ENCODE measurements at places on chromosomes 1 and 21.

- DNase-seq: no peak
Observed at GRCh38 chr1:186536273-186536890, 75.5 kb upstream of the PDC start.

- DNase-seq: peak; percentile 28
Observed at GRCh38 chr1:226644541-226645176, 94.4 kb downstream of the ITPKB start.

- no peak for DNase-seq
Observed at GRCh38 chr21:34266351-34266750, 97.5 kb upstream of the KCNE2 start.

DNA sequence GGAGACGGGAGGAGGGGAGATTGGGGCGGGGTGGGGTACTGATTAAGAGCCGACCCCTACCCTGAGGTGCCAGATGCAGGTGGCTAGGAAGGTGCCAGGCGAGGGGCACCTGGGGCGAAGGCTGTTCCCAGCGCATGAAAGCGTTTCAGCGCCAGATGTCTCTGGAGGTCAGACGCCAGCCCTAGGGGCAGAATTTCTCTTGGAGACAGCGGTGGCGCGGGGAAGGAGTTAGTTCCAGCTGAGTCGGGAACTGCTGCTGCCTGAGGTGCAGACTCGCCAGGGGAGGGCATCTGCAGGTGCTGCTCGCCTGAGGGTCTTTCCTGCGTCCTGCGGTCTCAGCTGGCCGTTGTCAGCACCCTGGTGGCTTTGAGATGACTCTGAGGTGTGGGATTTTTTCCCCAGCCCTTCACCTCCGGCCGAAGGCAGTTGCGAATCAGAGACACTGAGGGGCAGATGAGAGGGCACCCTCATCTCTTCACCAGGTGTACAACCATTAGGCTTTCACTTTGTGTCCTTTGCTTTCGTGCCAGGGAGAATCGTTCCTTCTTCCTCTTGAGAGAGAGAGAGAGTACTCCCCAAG, 539 bp downstream of the CGN start:
- no peak for DNase-seq

DNA sequence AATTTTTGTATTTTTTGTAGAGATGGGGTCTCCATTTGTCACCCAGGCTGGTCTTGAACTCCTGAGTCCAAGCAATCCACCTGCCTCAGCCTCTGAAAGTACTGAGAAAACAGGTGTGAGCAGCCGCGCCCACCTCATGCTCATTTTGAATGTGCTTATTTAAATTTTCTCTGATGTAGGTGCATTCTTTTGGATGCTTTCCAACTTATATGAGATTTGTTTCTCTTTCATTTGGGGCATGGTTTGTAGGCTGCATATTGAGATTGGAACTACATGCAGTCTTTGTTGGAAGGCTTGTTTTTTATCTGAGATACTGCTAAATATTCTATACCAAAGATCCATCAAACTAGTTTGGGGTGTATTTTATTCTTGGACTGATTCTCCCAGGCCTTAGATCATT, 81.0 kb upstream of the IVNS1ABP start:
- no peak for DNase-seq

- no peak for DNase-seq
Observed at GRCh38 chr21:25790122-25790877, 55.5 kb downstream of the GABPA start.

GRCh38 chr1:17335821-17336710, 28.1 kb downstream of the PADI4 start:
- peak; percentile 68 for DNase-seq

- DNase-seq: no peak
Observed at GRCh38 chr1:183987593-183988318, 49.8 kb downstream of the COLGALT2 start.

- no peak for DNase-seq
Observed at GRCh38 chr1:35932158-35932636, 1.3 kb downstream of the AGO3 start.

GRCh38 chr1:91732291-91733107, 153.5 kb downstream of the TGFBR3 start:
- DNase-seq: no peak

- no peak for DNase-seq
Observed at GRCh38 chr1:89908672-89909436, 86.1 kb upstream of the ZNF326 start.

- peak; percentile 60 for DNase-seq
Observed at GRCh38 chr21:45074818-45075595, 627 bp downstream of the ADARB1 start.

DNA sequence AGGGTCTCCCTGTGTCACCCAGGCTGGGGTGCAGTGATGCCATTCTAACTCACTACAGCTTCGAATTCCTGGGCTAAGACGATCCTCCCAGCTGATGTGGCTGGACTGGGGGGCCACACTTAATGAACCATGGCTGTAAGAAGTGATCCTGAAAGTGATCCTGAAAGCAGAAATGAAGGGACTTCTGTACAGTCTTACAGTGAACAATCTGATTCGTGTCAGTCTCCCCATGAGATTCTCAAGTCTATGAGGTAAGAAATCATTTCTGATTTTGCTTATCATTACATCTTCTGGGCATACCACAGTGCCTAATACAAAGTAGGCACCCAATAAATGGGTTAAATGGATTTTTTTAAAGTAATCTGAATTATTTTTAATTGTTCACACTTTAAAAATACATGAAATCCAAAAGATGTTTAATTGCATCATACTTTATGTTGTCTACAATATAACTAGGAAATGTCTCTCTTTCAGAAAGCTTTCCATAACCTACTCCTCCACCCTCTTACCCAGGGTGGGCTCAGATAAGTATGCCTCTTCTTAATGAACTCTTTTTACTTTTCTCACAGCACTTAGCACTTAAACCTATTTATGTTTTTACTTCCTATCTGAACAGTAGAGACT, 21.5 kb downstream of the TUT4 start:
- DNase-seq: no peak

GRCh38 chr1:218890451-218890850, 283.2 kb upstream of the LYPLAL1 start:
- no peak for DNase-seq

DNA sequence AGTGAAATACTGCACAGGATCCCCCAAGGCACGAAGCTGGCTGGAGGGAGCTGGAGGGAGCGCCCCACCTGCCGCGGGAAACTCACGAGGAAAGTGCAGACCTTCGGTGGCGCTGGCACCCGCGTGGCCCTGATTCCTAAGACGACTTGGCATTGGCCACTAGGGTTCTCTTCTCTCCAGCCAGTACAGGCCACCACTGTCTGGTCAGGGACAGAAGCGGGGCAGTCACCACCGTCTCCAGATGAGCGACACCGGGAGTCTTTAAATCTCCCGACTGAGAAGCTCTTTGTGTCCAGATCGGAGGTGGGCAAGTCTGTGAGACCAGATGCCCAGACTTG, 19.2 kb upstream of the CHIA start:
- DNase-seq: no peak

- no peak for DNase-seq
Observed at GRCh38 chr1:26259005-26259404, 20.9 kb upstream of the SH3BGRL3 start.

GRCh38 chr1:229822026-229822425, 196.0 kb downstream of the URB2 start:
- DNase-seq: no peak

- no peak for DNase-seq
Observed at GRCh38 chr1:213982289-213982671, 5.5 kb upstream of the PROX1 start.

DNA sequence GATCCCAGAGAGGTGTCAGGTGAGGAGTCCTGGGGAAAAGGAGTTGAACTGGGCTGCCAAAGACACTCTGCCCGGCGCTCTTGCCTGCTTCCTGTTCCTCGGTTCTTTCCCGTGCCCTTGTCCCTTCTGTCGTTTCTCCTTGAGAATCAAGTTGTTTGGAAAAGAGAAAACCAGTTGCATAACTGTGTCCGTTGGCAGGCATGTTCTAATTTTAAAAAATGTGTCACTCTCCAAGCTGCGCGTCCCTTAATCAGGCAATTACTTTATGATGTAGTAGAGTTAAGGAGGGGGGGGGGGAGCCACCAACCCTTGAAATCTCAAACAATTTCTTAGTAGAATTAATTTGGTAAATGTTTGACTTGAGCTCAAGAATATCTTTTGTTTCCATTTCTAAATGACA, 105.9 kb upstream of the IGSF21 start:
- DNase-seq: no peak

GRCh38 chr1:175536921-175537320, 206.5 kb downstream of the TNR start:
- DNase-seq: no peak

DNA sequence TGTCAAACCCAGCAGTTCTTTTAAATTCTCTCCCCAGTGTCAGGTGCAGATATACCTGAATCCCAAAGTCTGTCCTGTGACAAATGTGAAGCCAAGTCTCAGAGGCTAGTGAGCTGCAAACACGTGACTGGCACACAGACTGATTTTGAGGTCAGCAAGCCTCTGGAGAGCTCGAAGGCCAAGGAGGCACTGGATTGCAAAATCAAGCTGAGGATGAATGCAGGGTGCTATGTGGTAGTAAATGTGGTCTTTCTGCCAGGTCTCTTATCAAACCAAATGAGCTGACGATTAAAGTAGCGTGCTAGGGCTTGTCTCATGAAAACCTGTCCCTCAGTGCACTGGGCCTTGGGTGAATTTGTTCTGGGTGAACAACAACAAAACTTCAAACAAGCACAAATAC, 20.6 kb downstream of the GPR3 start:
- peak; percentile 51 for DNase-seq

DNA sequence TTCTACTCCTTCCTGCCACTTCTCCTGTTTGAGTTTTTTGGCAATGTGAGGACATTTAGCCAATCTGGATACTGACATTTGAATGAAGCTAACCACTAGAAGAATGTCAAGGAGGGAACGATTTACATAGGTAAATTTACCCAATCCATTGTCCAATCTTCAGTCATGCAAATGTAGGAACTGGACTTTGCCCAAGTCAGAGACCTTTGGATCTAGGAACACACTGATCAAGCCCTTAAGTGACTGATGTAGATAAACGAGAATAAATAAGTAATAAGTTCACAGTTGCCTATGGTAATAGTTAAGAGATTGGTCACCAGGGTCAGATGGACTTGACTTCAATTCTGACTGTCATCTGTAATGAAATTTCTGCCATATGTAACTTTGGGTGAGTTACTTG, 177.6 kb downstream of the FGGY start:
- DNase-seq: no peak

- DNase-seq: peak; percentile 68
Observed at GRCh38 chr1:56547977-56548376, 31.4 kb downstream of the PLPP3 start.

DNA sequence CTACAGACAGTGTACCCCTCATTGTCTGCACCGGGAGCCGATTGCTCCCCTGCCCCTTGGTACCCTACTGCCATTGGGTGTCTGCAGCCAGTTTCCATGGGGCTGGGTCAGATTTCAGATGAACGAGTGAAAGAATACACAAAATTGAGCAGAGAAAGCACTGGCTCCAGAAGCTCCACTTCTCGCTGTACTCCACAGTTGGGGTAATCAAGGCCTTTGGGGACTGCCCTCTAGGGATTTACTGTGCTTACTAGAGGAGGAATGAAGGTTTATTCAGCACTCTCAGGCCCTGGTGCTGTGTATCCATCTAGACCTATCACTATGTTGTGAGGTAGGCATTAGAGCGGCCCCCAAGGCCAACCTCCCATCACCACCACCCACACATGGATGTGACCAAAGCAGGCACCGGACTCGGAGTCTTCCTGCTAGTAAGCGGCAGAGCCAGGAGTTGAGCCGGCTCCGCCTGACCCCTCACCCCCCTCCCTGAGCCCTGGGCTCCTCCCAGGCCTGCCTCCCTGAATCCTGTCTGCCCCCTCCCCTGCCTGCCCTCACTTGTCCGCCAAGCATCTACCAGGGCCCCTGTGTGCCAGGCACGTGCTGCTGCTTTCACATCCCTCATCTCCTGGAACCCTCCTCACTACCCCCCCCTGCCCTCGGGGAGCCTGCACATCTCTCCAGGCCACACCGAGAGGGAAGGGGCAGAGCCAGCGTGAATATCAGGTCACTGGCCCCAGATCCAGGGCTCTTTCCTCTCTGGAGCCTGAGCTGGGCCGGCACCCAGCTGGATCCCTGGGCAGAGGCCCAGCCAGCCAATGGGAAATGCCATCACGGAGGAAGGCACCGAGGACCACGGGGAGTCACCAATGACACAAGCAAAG, 23.3 kb downstream of the KCNN3 start:
- peak; percentile 50 for DNase-seq

DNA sequence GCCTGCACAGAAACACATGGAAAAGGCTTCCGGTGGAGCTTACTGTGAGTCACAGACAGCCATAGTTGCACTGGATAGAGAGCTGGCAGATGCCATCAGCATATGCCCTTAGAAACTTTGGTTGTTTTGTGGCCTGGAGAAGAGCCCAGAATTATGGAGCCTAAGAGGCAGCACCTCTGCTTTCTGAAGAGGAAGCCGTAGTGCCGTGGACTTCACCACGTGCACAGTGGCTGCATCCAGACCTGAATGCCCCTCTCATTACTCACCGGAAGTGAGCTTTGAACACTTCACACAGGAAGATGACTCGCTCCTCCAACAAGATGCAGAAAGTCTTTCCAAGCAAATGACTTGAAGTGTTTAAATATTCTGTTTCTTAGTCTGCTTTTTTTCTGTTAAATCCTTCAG, 28.4 kb downstream of the JUN start:
- DNase-seq: no peak

DNA sequence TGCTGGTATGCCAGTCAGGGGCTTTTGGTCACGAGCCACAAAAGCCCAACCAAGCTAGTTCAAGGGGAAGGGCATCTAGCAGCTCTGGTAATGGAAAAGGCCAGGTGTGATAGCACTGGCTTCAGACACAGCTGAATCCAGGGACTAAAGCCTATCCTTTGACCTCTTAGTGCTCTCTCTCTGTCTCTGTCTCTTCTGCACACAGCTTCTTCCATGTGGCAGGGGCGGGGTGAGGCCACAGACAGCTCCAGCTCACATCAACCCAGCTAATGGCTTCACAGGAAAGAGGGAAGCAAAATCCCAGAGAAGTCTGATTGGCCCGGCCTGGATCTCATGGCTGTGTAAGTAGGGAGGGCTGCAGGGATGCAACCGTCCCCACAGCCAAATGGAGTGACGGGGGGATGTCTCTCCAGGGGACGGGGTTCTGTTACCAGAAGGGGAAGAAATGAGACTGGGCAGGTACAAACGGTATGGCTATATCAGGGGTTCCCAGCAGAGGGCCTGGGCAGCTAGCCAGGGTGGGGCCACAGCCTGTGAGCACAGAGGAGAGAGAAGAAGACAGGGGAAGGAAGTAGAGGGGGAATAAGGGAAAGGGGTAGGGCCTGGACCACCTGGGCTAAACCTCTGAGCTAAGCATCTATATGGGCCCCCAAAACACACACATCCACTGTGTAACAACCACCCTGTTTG, 42.4 kb downstream of the FBXO2 start:
- DNase-seq: no peak

- no peak for DNase-seq
Observed at GRCh38 chr21:40575976-40576375, 271.0 kb downstream of the DSCAM start.

- no peak for DNase-seq
Observed at GRCh38 chr1:100708476-100709062, 11.0 kb upstream of the VCAM1 start.

GRCh38 chr1:230342019-230342418, 84.1 kb downstream of the PGBD5 start:
- no peak for DNase-seq

GRCh38 chr1:11525516-11525915, 46.6 kb downstream of the DISP3 start:
- DNase-seq: no peak

Measured in Right ventricle myocardium superior (tissue), 1 donor.